ENCODE measurements at places on chromosomes 7 and 10.

DNA sequence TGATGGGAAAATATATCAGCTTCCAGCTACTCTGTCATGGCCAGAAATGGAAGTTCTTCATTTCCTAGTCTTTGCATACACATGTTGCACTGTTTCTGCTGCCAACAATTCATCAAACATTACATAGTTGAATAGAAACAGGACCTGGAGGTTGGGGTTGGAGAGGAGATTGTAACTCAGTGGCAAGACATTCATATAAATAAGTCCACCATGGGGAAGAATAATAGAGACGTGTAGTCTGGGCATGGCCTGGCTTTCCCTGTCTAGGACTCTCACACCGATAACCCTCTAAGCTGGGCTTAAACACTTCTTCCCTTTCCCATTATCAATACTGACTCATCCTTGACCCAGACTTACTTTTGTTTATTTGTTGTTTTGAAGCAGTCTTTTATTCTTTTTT lies 155.7 kb downstream of the PLPP4 start:
- no peaks in the 10 kb centered on the region for H3K36me3 ChIP-seq
- H3K27ac ChIP-seq = no peak overlapping the region
- no peaks in the 10 kb centered on the region for H3K27me3 ChIP-seq
- H3K4me1 ChIP-seq = no peaks in the 10 kb centered on the region
- no peak for DNase-seq

- no peaks in the 10 kb centered on the region for H3K27me3 ChIP-seq
- H3K4me3 ChIP-seq = no peak overlapping the region
- H3K27ac ChIP-seq = no peak overlapping the region
- DNase-seq = peak; percentile 76
- peaks cover 4% of the 10 kb centered on the region for H3K4me1 ChIP-seq
These were observed 65.1 kb downstream of the CLEC2L start for GRCh38 chr7:139588632-139589031.

GRCh38 chr10:99424656-99425055 lies 5.8 kb downstream of the GOT1 start:
- H3K4me1 ChIP-seq = peaks cover 3% of the 10 kb centered on the region
- no peak for DNase-seq
- no peaks in the 10 kb centered on the region for H3K27me3 ChIP-seq
- H3K36me3 ChIP-seq = peaks cover 3% of the 10 kb centered on the region

DNA sequence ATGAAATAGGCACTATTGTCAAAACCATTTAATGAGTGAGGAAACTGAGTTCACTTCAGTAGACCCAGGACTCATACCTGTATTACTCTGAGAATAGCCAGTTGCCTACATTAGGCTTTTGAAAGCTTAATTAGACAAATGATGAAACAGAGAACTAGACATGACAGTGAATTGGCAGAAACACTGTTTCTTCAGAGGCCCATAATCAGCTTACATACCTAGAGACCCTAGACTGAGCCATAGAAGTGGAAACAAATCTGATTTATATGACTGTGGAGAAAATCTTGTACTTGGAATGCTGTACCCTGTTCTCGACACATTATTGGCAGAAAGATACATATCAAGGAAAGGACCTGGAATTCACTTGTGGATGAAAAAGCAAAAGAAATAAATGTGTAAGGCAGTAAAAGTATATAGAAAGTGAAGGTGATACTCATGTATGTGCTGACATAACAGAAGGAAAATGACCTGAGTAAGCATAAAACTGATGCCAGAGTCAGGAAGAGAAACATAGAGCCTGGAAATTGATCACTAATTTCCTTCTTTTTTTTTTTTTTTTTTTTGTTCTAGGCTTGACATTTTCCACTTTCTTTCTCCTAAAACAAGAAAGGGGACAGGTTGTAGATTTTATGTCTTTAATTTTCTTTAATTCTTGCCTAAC lies 251.5 kb downstream of the BICC1 start:
- DNase-seq = no peak
- H3K4me3 ChIP-seq = no peak overlapping the region
- H3K36me3 ChIP-seq = peaks cover 37% of the 10 kb centered on the region
- no peak overlapping the region for H3K27ac ChIP-seq
- H3K4me1 ChIP-seq = no peaks in the 10 kb centered on the region

DNA sequence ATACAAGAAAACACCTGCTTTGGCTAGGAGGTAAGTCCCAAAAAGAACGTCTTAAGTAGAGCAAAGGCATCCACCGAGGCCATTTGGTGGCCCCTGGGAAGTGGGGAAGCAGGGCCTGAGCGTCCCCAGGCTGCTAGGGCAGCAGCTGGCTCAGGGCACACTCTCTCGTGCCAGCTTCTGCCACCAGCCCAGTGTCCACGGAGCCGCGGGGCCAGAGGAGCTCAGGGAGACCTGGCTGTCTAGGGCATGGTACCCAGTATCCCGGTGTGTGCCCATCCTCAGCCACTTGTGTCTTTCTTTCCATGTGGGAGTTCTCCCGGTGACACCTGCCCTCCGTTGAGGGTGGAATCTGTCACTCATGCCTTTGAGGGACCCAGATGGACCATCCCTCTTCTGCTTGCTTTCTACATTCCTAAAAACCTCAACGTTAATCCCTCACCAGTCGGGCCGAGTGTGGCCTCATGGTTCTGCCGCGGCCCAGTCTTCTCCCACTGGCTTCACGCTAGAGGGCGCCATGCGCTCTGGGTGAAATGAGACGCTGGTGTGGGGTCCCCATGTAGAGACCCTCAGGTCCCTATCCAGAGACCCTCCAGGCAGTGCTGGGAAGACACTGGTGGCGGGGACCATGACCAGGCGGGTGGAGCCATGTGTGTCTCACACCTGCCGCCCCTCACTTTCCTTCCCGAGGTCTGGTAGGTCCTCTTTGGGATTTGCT lies 9.5 kb upstream of the AP5Z1 start:
- no peak overlapping the region for H3K4me3 ChIP-seq
- H3K4me1 ChIP-seq = no peaks in the 10 kb centered on the region
- peaks cover 68% of the 10 kb centered on the region for H3K36me3 ChIP-seq

DNA sequence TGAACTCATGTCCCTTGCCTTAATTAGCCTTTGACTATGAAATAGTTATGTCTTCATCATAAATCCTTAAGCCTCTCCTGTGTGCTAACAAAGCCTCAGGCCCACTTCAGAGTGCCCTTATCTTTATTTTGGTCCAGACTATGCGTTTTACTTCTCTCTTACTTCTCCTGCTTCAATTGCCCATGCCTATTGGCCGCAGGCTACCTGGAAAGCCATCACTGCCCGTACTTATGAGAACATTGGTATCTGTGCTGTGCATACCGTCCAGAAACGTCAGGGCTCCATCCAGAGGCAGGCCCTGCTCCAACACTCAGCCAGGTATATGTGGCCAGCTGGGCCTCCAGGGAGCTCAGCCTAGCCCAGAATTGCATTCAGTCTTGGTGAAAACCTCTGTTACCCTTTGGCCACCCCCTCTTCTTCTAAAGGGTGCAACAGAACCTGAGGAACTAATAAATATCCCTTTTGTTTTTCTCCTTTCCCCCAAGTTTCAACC lies 212.4 kb upstream of the MTPN start:
- no peak for DNase-seq
- H3K27me3 ChIP-seq = no peaks in the 10 kb centered on the region
- no peaks in the 10 kb centered on the region for H3K36me3 ChIP-seq
- no peak overlapping the region for H3K4me3 ChIP-seq
- no peaks in the 10 kb centered on the region for H3K4me1 ChIP-seq
- H3K27ac ChIP-seq = no peak overlapping the region

GRCh38 chr10:101588879-101589278 lies 758 bp downstream of the DPCD start:
- peak; percentile 74 for DNase-seq
- peaks cover 14% of the 10 kb centered on the region for H3K4me1 ChIP-seq
- peaks cover 15% of the 10 kb centered on the region for H3K36me3 ChIP-seq
- H3K27me3 ChIP-seq = no peaks in the 10 kb centered on the region
- H3K27ac ChIP-seq = no peak overlapping the region
- no peak overlapping the region for H3K4me3 ChIP-seq

GRCh38 chr10:124354411-124355382 lies 64.0 kb downstream of the OAT start:
- peak overlapping the region; percentile 38 for H3K27ac ChIP-seq
- no peaks in the 10 kb centered on the region for H3K36me3 ChIP-seq
- peaks cover 2% of the 10 kb centered on the region for H3K27me3 ChIP-seq
- H3K4me1 ChIP-seq = peaks cover 6% of the 10 kb centered on the region

DNA sequence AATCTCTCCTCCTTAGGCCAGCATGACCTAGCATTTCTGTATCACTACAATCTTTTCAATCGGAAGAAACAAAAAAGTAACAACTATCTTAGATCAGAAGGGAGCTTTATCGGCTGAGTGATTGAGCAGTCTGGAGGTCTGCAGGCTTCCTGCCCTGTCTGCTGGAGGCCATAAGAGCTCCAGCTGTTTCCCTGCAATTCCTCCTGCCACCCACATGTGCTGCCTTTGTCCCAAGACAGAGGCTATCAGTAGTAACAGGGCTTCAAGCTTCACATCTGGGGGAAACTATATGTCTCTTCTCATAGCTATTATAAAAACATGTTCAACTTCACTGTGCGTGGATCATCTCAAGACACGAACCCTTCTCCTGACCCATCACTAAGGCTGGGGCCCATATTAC lies 70.1 kb upstream of the VWC2 start:
- no peak for DNase-seq
- H3K36me3 ChIP-seq = no peaks in the 10 kb centered on the region
- H3K4me3 ChIP-seq = no peak overlapping the region
- H3K4me1 ChIP-seq = no peaks in the 10 kb centered on the region
- H3K27me3 ChIP-seq = no peaks in the 10 kb centered on the region

- no peaks in the 10 kb centered on the region for H3K27me3 ChIP-seq
- DNase-seq = peak; percentile 20
- peaks cover 96% of the 10 kb centered on the region for H3K36me3 ChIP-seq
- no peaks in the 10 kb centered on the region for H3K4me1 ChIP-seq
- no peak overlapping the region for H3K4me3 ChIP-seq
These were observed 103.6 kb downstream of the BTAF1 start for GRCh38 chr10:92027141-92027540.

DNA sequence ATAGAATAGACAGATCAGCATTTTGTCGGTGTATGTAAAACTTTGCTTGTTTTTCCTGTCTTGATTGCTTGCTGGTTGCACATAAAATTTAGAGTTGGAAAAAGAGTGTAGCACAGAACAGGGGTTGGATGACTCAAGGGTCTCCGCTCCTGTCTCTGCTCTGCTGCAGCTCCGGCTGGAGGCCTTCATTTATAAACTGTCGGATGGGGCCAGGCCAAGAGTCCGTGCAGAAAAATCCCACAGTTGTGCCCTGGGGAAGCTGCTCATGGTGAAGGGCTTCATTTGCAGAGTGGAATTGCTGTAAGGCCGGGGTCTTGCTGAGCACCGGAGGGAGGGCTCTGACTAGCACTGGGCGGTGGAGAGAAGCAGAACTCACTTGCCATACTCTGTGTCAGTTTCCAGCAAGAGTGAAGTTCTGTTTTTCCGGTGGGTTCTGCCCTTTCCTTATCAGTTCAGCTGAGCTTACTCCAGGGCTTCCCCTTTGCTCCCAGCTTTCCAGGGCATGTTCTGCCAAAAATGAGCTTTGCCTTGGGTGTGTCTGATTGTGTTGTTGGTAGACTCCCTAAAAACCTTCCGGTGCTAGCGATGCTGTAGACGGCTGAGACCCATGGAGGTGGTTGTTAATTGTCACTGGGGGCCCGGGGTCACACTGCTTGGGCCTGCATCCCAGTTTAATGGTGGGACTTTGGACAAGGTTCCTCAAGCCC lies 67.2 kb downstream of the CAMK1D start:
- no peaks in the 10 kb centered on the region for H3K27me3 ChIP-seq
- peak; percentile 47 for DNase-seq
- no peak overlapping the region for H3K27ac ChIP-seq
- no peak overlapping the region for H3K4me3 ChIP-seq

DNA sequence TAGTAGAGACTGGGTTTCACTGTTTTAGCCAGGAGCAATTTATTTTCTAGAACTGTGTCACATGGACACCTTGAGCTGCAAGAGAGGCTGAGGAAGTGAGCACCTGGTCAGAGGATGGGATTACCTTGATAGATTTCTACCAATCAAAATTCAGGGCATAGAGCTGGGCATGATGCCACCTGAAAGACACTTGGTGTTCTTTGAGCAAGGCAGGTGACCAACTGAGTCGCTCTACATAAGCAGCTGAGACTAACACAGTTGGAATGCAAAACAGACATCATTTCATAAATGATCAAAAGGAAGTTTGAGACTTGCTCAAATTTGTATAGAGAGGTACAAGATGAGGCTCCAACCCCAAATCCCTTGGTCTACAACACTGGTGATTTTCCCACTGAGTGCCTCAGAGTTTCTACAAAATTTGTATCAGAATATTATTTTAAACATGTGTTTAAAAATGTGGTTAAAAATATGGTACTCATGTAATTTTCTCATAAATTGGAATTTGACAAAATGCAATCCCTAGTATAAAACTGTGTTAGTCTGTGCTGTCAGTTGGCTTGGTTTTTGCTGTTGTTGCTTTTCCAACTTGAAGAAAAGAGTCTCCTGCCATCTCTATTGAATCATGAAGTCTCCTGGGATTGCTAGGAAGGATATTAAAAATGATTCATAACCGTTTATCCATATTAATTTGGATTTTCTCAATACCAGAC lies 156.4 kb upstream of the MDFIC start:
- H3K27ac ChIP-seq = no peak overlapping the region
- no peaks in the 10 kb centered on the region for H3K4me1 ChIP-seq
- no peak overlapping the region for H3K4me3 ChIP-seq
- no peaks in the 10 kb centered on the region for H3K36me3 ChIP-seq
- H3K27me3 ChIP-seq = no peaks in the 10 kb centered on the region

DNA sequence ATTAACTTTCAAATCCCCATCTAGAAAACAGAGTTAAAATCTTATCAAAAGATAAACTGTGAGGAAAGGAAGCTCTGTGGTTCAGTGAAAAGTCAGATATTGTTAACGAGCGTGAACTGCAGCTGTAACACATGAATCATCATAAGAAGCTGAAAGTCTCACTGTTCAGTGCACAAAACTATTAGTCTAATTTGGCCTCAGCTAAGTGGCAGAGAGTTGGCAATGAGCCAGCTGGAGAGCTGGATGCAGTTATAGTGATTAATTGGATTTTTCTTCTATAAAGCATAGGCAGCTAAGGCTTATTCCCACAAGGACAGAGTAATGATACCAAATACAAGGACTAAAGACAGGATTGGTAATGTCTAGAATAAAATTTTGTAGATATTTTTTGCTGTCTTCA lies 101.1 kb upstream of the ABCB5 start:
- no peak overlapping the region for H3K4me3 ChIP-seq
- H3K27me3 ChIP-seq = no peaks in the 10 kb centered on the region
- no peak overlapping the region for H3K27ac ChIP-seq
- H3K36me3 ChIP-seq = no peaks in the 10 kb centered on the region
- peak; percentile 53 for DNase-seq
- H3K4me1 ChIP-seq = no peaks in the 10 kb centered on the region

DNA sequence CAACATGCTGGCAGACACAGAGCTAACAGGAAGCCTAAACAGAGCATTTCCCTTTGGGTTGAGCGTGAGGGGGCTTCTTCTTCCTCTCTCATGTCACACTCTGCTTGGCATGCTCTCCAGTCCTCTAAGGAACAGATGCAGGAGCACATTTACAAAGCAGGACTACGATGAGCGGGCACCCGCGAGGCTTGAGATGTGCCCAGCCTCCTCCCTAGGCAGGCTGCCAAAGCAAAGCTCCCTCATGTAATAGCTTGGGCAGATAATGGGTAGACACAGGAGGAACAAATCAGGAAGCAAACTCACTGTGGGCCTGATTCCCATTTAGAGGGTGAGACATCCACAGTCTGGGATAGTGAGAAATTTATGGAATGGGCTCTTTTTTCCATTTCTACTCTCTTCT lies 519.1 kb downstream of the NRG3 start:
- no peaks in the 10 kb centered on the region for H3K27me3 ChIP-seq
- no peak overlapping the region for H3K4me3 ChIP-seq
- H3K4me1 ChIP-seq = no peaks in the 10 kb centered on the region
- no peak for DNase-seq
- no peaks in the 10 kb centered on the region for H3K36me3 ChIP-seq

- DNase-seq = no peak
- H3K36me3 ChIP-seq = no peaks in the 10 kb centered on the region
- no peak overlapping the region for H3K4me3 ChIP-seq
- no peaks in the 10 kb centered on the region for H3K27me3 ChIP-seq
- no peak overlapping the region for H3K27ac ChIP-seq
These were observed 1055.5 kb upstream of the GHITM start for GRCh38 chr10:83083831-83084230.

All from mesenchymal stem cell (in vitro differentiated cells and primary cell).